Activated T-helper 17 cell treated with anti-CD3 and anti-CD28 coated beads, Interleukin-2, amount 50 U/mL, for 72 hours (primary cell): ENCODE measurements at places on chromosomes 12 and 14. TPM values are rescaled to one million over a fixed set of nuclear protein-coding genes. Genes with fewer than 3 reads are reported as not detected.

DNA sequence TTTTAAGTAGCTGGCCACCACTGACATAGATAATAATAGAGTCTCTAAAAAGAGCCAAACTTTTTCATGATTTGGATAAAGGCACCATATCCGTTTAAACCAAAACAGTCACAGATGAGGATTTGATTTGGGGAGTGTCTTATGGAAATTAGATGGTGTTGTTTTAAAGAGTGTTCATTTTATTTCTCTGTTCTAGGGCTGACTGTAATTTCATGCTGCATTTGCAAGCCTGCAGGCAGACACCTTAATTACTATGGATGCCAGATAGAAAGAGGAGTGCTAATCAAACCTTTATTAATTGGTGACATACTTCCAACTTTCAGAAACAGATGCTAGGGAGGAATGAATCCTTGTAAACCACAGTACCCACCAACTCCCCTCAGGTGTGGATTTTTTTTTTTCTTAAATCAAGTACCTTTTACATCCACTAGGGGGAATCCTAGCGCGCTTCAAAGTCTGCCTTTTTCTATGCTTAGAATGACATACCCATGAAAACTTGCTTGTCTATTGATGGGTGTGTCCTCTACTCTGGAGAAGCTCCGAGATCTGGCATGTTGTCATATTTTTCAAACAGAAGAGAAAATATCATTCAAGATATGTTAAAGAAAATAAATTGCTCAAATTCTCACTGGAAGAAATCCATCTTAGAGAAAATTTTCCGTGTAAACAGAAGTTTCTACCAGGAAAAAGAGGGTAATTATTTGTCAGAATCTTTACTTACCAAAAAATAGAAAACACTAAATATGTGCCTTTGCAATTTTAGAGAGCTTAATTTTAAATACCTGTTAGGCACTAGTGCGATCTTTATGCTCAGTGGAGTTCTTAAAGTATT lies 14.2 kb upstream of the PLXNC1 start:
- peak; percentile 78 for ATAC-seq

GRCh38 chr12:82414044-82414443 lies 55.7 kb downstream of the METTL25 start:
- no peak for ATAC-seq

- ATAC-seq: no peak
Observed at GRCh38 chr12:56153678-56154065, 1.3 kb downstream of the MYL6B start.

- ATAC-seq: no peak
Observed at GRCh38 chr12:128444598-128444997, 177.6 kb downstream of the TMEM132C start.

- no peak for ATAC-seq
Observed at GRCh38 chr14:64990296-64990695, 3.6 kb downstream of the FNTB start.

GRCh38 chr12:53492188-53492587 lies 7.1 kb downstream of the MAP3K12 start:
- ATAC-seq: no peak

- no peak for ATAC-seq
Observed at GRCh38 chr14:104551851-104552737, 27.5 kb upstream of the C14orf180 start.

DNA sequence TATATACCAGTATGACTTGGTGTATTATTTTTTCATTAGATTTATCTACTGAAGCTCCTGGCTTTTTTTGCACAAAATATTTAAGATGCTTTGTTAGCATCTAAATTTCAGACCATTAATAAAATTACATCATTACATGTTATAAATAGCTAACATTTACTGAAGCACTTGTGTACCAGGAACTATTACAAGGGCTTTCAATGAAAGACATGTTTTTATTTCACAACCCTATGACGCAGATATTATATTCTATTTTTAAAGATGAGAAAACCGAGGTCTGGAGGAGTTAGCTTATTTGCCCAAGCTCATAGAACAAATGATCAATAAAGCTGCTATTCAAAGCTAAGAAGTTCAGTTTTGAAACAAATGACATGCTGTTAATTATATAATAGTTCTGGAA lies 420.4 kb upstream of the DCN start:
- no peak for ATAC-seq

GRCh38 chr12:116687888-116688287 lies 50.0 kb downstream of the SPRING1 start:
- ATAC-seq: no peak

DNA sequence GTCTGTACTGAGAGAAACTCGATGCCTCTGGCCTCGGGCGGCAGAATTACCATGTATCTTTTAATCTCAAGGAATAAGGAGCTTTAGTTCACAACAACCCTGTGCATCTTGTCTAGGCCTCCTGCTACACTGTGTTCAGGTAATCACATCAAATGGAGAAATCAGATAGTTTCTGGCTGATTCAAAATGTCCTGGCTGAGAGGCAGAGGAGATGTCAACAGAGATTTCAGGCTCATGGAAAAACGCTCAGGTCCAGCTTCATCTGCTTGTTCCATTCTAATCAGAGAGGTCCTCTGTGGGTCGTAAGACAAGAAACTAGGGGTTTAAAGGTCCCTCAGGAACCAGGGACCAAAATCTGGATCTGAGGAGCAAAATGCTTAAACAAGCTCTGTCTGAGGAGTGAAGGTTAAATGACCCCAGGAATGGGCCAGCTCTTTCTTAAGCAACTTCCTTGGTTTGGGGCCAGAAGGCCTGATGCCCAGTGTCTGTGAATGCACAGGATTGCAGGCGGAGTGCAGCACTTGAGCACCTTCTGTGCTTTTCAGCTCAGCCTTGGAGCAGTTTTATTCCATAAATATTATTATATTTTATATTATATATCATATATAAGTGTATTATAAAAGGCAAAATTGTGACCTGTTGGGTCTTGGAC lies 170.2 kb upstream of the PRICKLE1 start:
- no peak for ATAC-seq

DNA sequence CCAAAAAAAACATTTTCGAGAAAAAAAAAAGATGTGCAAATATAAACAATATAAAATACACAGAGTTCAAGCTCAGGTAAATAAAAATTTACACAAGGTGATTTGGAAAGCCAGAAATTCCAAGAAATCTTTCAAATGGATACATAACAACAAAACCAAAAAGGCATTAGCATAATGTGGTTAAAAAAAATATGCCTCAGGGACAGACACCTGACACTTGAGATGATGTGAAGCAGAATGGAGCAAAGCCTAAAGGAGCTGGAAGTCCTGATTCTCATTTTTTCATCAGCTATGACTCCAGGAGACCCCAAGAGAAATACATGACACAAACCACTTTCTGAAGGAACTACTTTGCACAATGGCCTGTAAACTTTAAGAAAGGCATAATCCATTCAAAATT lies 98.6 kb downstream of the PPP2R5E start:
- no peak for ATAC-seq

DNA sequence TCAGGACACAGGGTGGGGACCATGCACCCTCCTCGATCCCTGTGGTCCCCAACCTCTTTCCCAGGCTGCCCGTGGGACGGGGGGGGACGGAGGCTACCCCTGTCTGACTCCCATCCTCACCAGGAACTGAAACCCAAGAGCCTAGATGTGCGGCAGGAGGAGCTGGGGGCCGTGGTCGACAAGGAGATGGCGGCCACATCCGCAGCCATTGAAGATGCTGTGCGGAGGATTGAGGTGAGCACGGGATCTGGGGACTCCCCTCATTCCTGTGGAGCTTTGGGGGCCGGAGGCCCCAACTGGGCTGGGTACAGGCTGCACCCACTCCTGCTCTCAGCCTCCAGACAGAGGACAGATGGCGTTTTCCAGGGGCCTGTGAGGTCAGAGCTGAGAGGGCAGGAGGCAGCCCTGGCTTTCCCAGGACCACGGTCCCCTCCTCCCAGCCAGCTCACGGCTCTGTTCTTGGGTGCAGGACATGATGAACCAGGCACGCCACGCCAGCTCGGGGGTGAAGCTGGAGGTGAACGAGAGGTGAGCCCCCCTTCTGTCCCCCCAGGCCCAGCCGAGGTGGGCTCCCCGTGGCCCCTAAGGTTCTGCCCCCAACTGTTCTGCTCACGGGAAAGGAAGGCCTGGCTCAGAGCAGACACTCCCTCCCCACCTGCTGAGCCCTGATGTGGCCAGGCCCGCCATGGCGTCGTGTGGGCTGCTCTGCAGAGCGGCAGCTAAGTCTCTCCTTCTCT lies 24.2 kb downstream of the HIP1R start:
- no peak for ATAC-seq

GRCh38 chr12:130819681-130820080 lies 19.4 kb downstream of the STX2 start:
- no peak for ATAC-seq

DNA sequence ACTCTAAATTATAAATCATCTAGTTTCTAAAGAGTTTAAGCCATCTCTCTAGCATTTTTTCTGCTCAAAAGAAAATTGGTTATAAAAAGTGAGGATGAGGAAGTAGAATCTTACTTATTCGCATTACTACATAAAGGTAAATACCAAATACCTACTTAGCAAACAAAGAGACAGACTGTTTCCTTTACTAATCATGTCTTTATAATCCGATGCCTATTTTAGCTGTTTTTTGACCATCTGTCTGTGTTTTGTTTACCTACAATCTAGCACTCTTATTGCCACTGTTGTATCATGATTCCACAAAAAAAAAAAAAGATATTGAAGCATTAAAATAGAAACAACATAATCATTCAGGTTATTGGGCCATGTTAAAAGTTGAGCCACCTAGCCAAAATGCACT lies 396.2 kb downstream of the PAWR start:
- ATAC-seq: no peak

GRCh38 chr14:85531141-85531586 lies 1.2 kb downstream of the FLRT2 start:
- ATAC-seq: no peak

GRCh38 chr14:23379366-23380196 lies 2.7 kb downstream of the CMTM5 start:
- peak; percentile 87 for ATAC-seq

- ATAC-seq: no peak
Observed at GRCh38 chr12:25764409-25764808, 194.1 kb upstream of the RASSF8 start.

GRCh38 chr12:29023436-29024076 lies 125.5 kb upstream of the FAR2 start:
- no peak for ATAC-seq

GRCh38 chr12:110012659-110013058 lies 13.4 kb downstream of the ANKRD13A start:
- ATAC-seq: no peak

- no peak for ATAC-seq
Observed at GRCh38 chr12:106088246-106088808, 50.4 kb downstream of the NUAK1 start.

GRCh38 chr12:26276709-26277108 lies 81.3 kb downstream of the SSPN start:
- ATAC-seq: no peak

- no peak for ATAC-seq
Observed at GRCh38 chr14:104114421-104115130, 23.8 kb upstream of the KIF26A start.

DNA sequence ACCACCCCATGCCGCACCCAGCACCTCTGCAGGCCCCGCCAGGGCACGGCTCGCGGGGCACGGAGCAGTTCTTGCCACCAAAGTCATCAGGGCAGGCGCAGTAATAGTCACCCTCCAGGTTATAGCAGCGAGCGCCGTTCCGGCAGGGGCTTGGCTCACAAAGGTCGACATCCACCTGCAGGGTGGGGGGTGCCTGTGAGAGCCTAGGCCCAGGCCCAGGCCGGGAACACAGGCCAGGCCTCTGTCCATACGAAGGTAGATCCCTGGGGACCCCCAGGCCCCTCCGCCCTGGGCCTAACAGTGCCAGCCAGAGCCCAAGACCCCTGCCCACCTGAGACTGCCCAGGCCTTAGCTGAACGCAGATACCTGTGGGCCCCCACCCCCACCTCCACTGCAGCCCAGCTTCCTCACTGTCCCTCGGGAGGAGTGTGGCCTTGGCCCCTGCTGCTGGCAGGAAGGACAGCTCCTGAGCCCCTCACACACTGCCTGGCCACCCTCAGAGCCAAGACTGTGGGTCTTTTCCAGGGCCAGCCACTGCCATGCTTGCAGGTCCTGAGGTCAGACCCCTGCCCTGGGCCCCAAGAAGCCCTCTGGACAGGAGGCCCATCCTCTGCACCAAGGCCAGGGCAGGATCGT lies 19.3 kb downstream of the JAG2 start:
- ATAC-seq: no peak

DNA sequence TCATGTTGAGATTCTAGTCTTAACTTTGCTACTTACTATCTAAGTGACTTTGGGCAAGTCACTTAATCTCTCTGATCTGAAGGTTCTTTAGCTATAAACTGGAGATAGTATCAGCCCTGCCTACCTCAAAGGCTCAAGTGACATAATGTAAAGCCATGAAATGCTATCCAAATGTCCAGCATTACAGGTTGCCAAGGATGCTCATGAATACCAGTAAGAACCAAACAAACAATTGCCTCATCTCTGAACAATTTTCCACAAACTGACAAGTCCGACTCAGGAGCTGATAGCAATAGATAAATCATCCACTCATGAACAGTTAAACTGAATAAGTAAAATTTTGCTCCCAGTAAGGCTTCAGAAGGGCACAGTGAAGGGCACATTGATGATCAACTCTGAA lies 51.5 kb downstream of the LMNTD1 start:
- no peak for ATAC-seq

DNA sequence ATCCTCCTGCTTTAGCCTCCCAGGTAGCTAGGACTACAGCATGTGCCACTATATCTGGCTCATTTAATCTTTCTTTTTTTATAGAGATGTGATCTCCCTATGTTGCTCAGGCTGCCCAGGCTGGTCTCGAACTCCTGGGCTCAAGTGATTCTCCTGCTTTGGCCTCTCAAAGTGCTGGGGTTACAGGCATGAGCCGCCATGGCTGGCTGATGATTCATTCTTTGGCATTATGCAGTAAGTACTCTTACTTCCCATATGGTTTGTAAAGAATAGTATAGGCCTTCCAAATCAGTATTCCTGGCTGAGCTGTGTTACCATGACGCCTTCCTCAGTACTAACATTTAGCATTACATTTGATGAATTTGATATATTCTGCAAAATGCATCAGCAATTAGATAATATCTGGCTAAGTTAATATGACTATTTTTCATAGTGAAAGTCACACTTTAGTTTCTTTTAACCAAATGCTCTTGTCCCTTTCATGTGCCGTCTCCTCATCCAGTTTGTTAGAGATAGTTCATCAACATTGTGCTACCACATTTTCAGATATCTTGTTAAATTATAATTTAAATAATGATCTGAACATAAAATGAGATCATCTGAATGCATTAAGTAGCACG lies 3.2 kb upstream of the MIA2 start:
- ATAC-seq: no peak

GRCh38 chr14:51666070-51666469 lies 14.4 kb downstream of the FRMD6 start:
- no peak for ATAC-seq

Gene ZNF891
- 2.4 TPM for total RNA-seq

Gene GDF3
- total RNA-seq: not detected

Gene SDS
- not detected for total RNA-seq

Gene SLC6A13
- 0.32 TPM for total RNA-seq

Gene NANOG
- not detected for total RNA-seq

Gene KLHL33
- 0.11 TPM for total RNA-seq

Gene RNASE3
- not detected for total RNA-seq

Gene AMDHD1
- total RNA-seq: 1.4 TPM

Gene AGAP2
- total RNA-seq: 34.9 TPM

Gene SAMD15
- total RNA-seq: 0.29 TPM

Gene LPAR5
- total RNA-seq: 4.5 TPM

Gene OR11G2
- not detected for total RNA-seq

Gene BCL11B
- 51.4 TPM for total RNA-seq

Gene KRT6C
- not detected for total RNA-seq

Gene CLEC6A
- not detected for total RNA-seq

Gene PTPRQ
- not detected for total RNA-seq
